Epithelial cell of proximal tubule (primary cell): ENCODE measurements at places on chromosomes 7 and 10. TPM values are rescaled to one million over a fixed set of nuclear protein-coding genes. Genes with fewer than 3 reads are reported as not detected.
A peak's percentile ranks its signal among the peaks of the same experiment; 100 is the strongest.

Gene NKX2-3
- total RNA-seq, result not detected in 2 replicates

- no peak for DNase-seq
Measured at GRCh38 chr10:24650669-24651391, 72.9 kb downstream of the ARHGAP21 start.

- no peak for DNase-seq
Measured at GRCh38 chr10:93913706-93914105, 19.9 kb downstream of the SLC35G1 start.

- DNase-seq, result peak; percentile 51
Measured at GRCh38 chr10:106957823-106958588, 206.5 kb downstream of the SORCS1 start.

DNA sequence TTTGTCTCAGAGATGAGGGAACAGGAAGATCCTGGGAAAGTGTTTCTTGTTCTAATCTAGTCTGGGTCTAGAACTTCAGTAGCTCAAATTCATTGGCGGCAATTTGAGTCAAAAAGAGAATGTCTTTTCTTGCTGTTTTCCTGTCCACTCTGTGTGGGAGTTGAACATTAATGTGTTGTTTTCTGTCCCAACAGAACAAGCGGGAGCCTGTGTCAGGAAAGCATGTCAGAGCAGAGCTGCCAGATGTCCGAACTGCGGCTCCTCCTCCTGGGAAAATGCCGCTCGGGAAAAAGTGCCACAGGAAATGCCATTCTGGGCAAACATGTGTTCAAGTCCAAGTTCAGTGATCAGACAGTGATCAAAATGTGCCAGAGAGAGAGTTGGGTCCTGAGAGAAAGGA lies 16.0 kb downstream of the GIMAP8 start:
- DNase-seq, result no peak

DNA sequence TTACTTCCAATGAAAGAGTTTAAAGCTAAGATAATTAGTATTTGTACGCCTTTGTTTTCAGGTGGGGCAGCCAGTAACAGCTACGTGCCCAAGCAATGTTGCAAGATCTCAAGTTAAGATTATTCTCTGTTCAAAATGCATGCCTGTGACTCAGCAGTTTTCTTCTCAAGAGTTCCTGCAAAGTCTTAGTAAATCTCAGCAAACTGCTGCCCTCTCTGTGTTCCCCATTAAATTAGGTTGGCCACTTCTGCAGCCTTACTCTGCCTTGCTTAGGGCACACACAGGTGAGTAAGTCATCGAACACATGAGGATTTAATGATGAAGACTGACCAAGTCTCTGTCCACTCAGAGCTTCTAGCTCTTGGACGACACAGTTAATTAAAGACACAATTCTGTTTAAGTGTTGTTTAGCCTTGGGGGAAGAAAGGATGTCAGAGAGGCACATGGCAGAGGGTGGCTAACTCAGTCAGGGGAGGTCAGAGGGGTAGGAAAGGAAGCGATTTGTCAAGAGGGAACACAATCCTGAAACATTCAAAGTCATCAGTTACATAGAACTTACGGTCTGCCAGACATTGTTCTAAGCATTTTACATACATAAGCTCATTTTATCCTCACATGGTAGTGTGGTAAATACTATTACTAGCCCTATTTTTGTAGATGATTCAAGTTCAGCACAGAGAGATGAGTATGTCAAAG lies 20.2 kb upstream of the SLC35G1 start:
- DNase-seq, result peak; percentile 20

DNA sequence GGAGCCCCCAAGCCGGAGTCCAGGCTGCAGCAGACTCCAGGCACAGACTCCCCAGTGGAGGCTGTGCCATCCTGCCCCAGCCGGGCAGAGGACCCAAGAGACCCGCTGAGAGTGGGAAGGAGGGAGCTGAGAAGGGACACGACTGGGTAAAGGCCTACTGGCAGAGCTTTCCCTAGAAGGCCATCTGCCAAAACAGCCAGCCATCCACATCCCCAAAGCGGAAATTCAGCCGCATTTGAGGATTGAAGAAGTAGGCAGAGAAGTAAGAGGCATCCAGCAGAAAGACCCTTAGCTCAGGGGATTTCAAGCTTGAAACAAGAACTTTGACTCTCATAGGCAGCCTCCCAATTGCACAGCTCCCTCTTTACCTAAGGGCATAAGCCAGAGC lies 857 bp downstream of the CPXM2 start:
- no peak for DNase-seq

- no peak for DNase-seq
Measured at GRCh38 chr10:126904818-126905701, at the start of gene DOCK1. DOCK1 (plus strand) TSS chr10:126905428; CDS start chr10:126905518, 90 bp downstream.

GRCh38 chr7:139054101-139054500 lies 18.3 kb upstream of the ZC3HAV1L start:
- no peak for DNase-seq

DNA sequence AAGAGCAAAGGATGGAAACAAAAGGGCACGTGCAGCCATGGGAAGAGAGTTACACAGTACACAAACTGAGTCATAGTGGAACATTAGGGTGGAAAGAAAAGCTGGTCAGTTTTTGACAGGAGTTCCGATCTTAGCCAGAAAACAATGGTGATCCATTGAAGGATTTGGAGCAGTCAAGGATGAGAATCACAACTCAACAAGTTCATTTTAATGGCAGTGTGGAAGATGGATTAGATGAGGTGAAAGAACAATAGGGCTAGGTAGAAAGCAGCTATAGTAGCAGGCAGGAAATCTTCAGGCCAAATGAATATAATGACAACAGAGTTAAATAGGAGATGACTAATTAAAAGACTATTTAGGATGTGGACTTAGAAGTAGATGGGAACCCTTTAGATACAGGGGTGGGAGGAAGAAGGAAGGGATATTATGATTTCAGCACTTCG lies 136.3 kb downstream of the DOCK4 start:
- no peak for DNase-seq

Gene LRIT1
- total RNA-seq, result not detected in 2 replicates

- DNase-seq, result no peak
Measured at GRCh38 chr7:143892527-143893300, 9.3 kb downstream of the TCAF1 start.

GRCh38 chr7:148155000-148155399 lies 435.6 kb upstream of the C7orf33 start:
- no peak for DNase-seq

- DNase-seq, result no peak
Measured at GRCh38 chr7:133265821-133266220, 12.9 kb downstream of the EXOC4 start.

- DNase-seq, result no peak
Measured at GRCh38 chr7:44390701-44391100, 65.3 kb upstream of the CAMK2B start.
